Ovary (tissue), 10 donors: ENCODE measurements at places on chromosomes 11 and 22.

- H3K4me1 ChIP-seq = no peaks in the 10 kb centered on the region
- H3K4me3 ChIP-seq = no peak overlapping the region
- H3K36me3 ChIP-seq = no peaks in the 10 kb centered on the region
- H3K27ac ChIP-seq = no peak overlapping the region
- H3K27me3 ChIP-seq = no peaks in the 10 kb centered on the region
Observed at GRCh38 chr11:98069861-98070260, 950.9 kb upstream of the CNTN5 start.

GRCh38 chr22:39529487-39529851 lies 3.1 kb downstream of the RPS19BP1 start:
- no peaks in the 10 kb centered on the region for H3K27me3 ChIP-seq
- no peak for DNase-seq
- no peaks in the 10 kb centered on the region for H3K36me3 ChIP-seq

- no peaks in the 10 kb centered on the region for H3K36me3 ChIP-seq
- H3K4me3 ChIP-seq = no peak overlapping the region
- H3K27me3 ChIP-seq = no peaks in the 10 kb centered on the region
- DNase-seq = peak; percentile 64
- no peak overlapping the region for H3K27ac ChIP-seq
Observed at GRCh38 chr11:73404048-73404447, 27.8 kb downstream of the RELT start.

DNA sequence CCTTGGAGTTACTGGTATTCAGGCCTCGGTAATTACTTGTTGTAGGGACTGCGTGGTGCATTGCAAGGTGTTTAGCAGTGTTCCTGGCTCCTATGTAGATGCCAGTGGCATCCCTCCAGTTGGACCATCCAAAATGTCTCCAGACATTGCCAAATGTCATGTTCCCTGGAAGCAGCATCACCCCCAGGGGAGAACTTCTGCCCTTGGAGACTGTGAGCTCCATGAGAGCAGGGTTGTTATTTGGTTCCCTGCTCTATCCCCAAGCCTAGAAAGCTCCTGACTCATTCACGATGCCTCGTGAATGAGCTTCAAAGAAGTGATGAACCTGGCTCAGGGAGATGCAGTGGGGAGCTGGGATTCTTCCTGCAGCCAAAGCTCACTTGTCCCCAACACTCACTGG lies 4.8 kb upstream of the CD248 start:
- no peaks in the 10 kb centered on the region for H3K27me3 ChIP-seq
- H3K4me1 ChIP-seq = peaks cover 23% of the 10 kb centered on the region
- H3K4me3 ChIP-seq = no peak overlapping the region
- no peak overlapping the region for H3K27ac ChIP-seq

DNA sequence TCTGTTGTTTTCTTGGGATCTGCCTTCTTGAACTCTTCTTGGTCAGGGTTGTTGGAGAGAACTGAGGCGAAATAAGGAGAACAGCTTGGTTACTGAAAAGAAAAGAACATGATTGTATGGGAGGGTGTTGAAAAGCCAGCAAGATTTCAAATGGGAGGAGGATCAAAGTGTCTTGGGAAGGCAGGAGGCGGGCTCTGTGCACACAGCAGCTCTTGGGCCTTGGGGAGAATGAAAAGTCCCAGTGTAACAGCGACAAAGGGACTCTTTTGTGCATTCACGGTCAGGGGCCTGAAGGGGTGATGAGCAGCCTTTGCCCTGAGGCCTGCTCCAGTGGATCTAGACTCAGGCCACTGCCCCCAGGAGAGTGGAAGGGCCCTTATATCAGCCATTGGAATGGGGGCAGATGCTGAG lies 135.4 kb downstream of the ADAMTS15 start:
- no peak overlapping the region for H3K4me3 ChIP-seq
- H3K27me3 ChIP-seq = no peaks in the 10 kb centered on the region
- peaks cover 9% of the 10 kb centered on the region for H3K4me1 ChIP-seq
- no peak overlapping the region for H3K27ac ChIP-seq

- peaks cover 2% of the 10 kb centered on the region for H3K4me1 ChIP-seq
- no peaks in the 10 kb centered on the region for H3K27me3 ChIP-seq
- H3K4me3 ChIP-seq = no peak overlapping the region
- H3K27ac ChIP-seq = no peak overlapping the region
- DNase-seq = no peak
Observed at GRCh38 chr11:44940404-44940803, 10.3 kb downstream of the TP53I11 start.

- H3K4me1 ChIP-seq = peaks cover 38% of the 10 kb centered on the region
- no peak overlapping the region for H3K4me3 ChIP-seq
- H3K27me3 ChIP-seq = no peaks in the 10 kb centered on the region
Observed at GRCh38 chr11:67278939-67279588, 10.0 kb upstream of the ANKRD13D start.

DNA sequence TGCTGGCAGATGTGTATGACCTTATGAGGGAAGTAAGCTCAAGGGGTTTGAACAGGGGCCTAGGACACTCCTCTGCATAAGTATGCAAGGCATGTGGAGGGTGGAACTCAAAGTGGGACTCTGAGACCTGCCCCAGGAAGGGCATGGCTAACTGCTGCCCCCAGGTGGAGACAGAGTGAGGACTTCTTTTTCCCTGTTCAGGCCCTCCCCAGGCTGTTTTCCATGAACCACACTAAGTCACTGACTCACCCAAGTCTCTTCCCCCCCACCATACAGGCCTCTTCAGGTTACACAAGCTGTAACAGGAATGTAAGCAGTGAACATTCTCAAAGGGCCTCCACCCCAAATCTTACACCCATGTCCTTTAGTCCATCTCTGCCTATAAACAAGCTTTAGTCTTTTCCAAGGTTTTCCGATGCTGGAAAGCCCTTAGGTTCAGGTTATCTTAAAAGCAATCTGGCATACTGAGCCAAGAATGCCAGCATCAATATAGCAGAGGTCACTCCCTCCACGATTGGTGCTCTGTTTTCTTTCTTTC lies 13.1 kb downstream of the EEF1G start:
- no peak overlapping the region for H3K4me3 ChIP-seq
- H3K27ac ChIP-seq = peak overlapping the region; percentile 41
- peak; percentile 81 for DNase-seq

DNA sequence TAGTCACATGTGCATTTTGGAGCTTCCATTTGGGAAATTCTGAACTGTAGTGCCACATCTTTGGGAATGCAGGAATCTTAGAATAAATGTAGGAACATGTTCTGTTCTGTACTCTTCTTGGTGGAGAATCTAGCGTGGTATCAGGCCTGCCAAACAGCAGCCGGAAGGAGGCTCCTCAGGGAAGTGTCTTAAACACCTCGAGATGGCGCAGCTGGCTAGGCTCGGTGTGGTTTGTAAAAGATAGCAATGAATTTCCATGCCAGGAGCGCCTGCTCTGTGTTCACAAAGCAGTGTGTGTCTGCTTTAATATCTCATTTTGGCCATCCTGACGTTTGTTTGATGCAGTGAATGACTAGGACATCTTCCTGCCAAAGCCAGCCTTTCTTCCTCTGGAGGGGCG lies 145.1 kb downstream of the ATXN10 start:
- H3K4me1 ChIP-seq = no peaks in the 10 kb centered on the region
- H3K27ac ChIP-seq = no peak overlapping the region
- no peak for DNase-seq

DNA sequence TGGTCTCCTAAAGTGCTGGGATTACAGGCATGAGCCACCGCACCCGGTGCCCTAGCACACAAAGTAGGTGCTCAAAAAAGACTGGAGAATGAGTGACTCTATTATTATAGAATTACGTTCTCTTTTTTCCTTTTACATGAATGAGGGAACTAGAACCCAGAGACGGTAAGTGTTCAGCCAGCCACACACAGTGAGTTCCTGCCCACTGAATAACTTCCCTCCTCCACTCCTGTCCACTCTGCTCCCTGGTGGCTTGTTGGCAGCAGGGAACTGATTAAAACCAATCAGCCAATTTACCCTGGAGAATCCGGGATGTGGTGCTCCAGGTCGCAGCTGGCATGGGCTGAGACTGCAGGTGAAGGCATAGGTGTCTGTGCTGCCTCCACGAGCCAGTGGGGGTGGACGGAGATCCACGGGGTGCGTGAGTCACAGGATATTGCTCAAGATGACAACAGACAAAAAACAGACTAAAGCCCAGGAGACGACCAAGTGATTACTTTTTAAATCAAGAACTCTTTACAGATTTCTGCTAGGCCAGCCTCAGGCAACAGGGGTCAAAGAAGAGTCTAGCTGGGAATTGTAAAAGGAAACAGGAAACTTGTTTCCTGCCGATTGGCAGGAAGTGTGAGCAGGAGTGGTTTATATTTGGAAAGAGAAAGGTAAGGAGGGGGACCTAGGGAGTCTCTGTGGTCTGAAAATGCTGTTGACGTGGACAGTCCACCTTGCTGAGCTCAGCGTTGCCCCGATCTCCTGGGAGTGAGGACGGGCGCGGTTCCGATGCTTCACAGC lies 95.2 kb upstream of the TP53I11 start:
- no peaks in the 10 kb centered on the region for H3K4me1 ChIP-seq
- H3K36me3 ChIP-seq = no peaks in the 10 kb centered on the region
- H3K4me3 ChIP-seq = no peak overlapping the region
- no peak overlapping the region for H3K27ac ChIP-seq

DNA sequence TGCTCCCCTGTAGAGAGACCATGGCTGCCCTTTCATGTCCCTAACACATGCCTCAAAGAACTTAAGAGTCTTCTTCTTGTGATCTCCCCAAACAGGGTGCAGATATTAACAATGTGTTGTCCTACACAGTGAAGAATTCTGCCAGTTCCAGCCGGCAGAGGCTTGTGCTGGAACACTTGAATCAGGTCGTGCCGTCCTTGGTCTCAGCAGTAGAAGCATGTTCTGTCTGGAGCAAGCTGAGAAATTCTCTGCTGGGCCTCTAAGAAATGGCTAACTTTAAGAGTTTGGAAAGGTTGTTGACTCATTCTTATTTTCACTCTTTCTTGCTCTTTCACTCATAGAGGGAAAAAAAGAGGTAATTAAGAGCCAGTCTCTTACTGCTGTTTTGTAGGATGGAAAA lies 71.1 kb upstream of the SLC25A18 start:
- H3K27me3 ChIP-seq = no peaks in the 10 kb centered on the region
- H3K4me1 ChIP-seq = no peaks in the 10 kb centered on the region
- H3K36me3 ChIP-seq = no peaks in the 10 kb centered on the region
- H3K4me3 ChIP-seq = no peak overlapping the region

GRCh38 chr22:46660604-46661201 lies 40.5 kb downstream of the GRAMD4 start:
- no peak for DNase-seq
- no peaks in the 10 kb centered on the region for H3K36me3 ChIP-seq
- no peaks in the 10 kb centered on the region for H3K4me1 ChIP-seq
- H3K27ac ChIP-seq = no peak overlapping the region
- no peaks in the 10 kb centered on the region for H3K27me3 ChIP-seq
